Hindlimb muscle (tissue), 1 donor: ENCODE measurements at places on chromosomes 2 and 18.
A peak's percentile ranks its signal among the peaks of the same experiment; 100 is the strongest.

GRCh38 chr2:117902933-117903332 lies 88.4 kb downstream of the DDX18 start:
- no peak for DNase-seq

GRCh38 chr2:157419031-157419575 lies 24.8 kb downstream of the CYTIP start:
- no peak for DNase-seq

GRCh38 chr2:152241948-152242729 lies 66.6 kb upstream of the STAM2 start:
- no peak for DNase-seq

GRCh38 chr2:170436077-170436943 lies 258.4 kb downstream of the MYO3B start:
- DNase-seq, result no peak

DNA sequence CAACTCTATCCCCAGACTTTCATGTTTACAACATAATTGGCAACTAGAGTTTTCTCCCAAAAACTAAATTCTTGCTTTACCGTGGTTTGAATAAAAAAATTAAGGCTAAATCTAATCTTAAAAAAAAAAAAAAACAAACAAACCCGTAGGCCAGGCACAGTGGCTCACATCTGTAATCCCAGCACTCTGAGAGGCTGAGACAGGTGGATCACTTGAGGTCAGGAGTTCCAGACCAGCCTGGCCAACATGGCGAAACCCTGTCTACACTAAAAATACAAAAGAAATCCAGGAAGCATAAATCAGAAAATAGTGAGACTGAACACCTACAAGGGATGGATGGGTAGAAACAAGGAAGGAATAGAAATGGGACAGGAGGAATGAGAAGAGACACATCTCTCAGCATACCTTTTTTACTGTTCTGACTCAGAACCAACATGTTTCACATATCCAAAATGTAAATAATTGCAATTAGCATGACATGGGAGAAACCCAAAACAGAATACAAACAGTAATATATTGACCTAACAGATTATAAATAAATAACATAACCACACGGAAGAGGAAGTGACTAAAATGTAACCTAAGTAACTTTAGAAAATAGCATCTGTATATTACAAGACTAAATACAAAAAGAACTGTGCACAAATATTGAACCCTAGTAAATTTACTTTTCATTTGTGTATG lies 17.5 kb downstream of the MGAT4A start:
- DNase-seq, result no peak

- no peak for DNase-seq
These were observed 276.8 kb downstream of the PIK3C3 start for GRCh38 chr18:42231796-42232195.

- DNase-seq, result no peak
These were observed 1.7 kb downstream of the MARS2 start for GRCh38 chr2:197706839-197707207.

DNA sequence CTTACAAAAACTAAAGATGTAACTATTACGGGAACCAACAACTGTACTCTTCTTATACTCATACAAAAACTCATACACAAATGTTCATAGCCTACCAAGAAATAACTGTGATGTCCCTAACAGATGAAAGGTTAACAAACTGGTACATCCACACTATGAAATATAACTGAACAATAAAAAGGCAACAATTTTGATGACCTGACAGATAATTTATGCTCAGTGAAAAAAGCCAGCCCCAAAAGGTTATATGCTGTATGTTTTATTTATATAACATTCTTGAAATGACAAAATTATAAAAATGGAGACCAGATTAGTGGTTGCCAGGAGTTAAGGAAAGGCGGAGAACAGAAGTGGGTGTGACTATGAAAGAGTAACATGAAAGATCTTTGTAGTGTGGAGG lies 31.3 kb downstream of the REV1 start:
- no peak for DNase-seq

GRCh38 chr2:47815764-47816163 lies 32.8 kb downstream of the MSH6 start:
- DNase-seq, result no peak

DNA sequence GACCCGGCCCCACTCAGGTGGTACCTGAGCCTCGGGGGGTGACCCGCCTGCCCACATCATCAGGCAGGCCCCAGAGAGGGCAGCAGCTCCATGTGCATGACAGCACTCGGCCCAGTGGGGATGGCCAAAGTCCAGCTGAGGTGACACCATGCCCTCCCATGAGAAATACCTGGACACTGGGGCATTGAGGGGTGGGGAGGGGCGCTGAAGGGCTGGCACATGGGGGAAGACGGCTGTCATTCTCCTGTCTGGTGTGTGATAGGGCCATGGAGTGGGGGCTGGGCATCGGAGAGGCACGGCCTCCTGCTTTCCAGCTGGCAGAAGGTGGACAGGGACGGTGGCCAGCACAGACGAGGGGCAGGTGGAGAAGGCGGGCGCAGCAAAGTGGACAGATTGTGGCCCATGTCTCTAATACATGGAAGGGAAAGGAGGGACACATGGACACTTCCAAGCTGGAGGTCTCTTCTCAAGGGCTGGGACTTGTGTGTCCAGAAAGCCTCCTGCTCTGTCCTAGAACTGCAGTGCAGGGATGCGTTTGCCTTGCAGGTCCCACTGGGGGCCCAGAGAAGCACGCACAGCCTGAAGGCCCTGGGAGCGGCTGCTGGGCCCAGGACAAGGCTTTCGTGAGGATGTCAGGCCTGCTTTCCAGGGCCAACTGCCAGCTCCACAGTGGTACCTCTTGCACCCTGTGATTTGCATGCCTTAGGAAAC lies 302.2 kb downstream of the NDUFA10 start:
- no peak for DNase-seq

- DNase-seq, result no peak
These were observed 85.4 kb downstream of the DPP4 start for GRCh38 chr2:161988589-161988988.

DNA sequence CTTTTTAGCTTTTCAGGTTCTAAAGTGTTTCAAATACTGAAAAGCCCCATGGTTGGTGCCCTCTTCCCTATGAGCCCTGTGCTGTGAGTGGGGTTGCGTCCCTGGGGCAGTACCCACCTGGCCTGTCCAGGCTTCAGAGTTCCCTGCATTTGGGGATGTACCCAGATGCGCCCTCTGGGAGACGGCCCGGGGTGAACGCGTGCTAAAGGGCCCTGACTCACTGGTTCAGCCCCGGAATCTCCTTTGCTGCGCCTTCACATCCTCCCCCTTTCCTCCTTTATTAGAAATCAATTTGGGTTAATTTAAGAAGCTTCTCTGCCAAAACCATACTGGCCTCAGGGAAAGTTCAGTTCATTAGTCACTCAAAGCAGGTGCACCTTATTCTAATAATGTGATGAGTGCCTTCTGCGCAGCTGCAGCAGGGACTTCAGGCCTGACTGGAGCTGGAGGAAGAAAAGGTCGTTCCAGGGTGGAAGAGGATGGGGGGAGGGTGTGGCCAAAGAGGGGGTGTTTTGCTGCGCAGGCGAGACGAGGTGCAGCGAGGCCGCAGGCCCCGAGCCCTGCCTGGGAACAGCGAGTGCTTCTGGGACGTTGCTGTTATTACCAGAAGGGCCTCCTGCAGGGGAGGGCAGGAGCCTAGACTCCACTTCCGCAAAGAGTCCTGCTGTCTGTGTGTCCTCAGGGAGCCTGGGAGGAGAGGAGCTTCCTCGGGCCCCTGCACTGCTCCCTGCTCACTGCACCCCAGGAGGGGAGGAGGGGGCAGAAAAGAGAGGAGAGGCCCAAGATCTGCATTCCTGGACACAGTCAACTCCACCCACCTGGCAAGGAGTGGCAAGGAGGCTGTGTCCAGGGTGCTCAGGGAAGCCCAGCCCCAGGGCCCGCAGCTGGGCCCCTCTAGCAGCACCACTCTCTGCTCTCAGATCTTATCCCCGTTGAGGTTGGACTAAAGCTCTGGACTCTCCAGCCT lies 223.2 kb upstream of the PXDN start:
- no peak for DNase-seq

DNA sequence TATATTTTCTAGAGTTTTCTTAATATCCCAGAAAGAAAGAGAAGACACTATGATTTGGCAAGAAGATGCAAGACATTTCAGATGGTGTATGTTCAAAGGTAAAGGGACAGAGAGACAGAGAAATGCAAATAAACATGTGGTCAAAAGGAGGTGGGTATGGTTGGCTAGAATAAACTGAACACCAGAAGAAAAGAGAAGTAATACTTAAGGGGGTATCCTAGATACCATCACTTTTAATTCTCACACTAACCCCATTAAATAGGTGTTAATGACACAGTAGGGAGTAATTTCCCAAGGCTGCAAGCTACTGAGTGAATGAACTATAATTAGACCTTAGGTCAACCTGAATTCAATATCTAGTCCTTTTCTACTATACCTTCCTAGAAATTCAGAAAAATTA lies 111.2 kb upstream of the CD226 start:
- DNase-seq, result no peak

DNA sequence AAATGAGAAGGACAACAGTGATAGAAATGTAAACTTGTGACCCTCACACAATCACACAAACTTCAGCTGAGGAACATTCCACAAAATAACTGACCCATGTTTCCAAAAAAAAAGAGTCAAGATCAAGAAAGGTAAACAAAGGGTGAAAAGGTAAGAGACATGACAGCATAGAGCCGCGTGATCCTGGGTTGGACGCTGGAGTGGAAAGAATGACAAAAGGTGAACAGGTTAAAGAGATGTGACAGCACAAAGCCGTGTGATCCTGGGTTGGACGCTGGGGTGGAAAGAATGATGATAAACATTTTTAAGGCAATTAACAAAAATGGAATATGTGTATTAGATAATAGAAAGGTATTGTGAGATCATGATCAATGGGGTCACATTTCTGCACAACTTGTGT lies 110.3 kb downstream of the SNTG2 start:
- DNase-seq, result no peak

DNA sequence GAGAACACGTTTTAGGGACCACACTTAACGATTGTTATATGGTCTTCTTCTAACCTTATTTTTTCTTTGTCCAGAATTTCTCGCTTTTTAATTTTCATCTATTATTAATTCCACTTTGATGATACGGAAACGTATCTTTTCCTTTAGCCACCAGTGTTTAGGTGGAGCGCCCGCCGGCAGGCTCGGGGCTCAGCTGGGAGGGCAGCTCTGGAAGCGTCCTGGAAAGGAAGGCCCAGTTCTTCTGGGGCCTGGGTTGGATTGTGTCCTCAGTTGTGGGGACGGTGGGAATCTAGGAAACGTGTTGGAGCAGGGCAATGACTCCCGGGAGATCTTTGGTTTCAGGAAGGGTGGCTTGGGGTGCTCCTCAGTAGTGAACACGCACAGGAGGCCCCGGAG lies 19.4 kb upstream of the SOX11 start:
- DNase-seq, result no peak

- no peak for DNase-seq
These were observed 1370.1 kb upstream of the CRIM1 start for GRCh38 chr2:34985474-34985873.

- DNase-seq, result no peak
These were observed 22.3 kb downstream of the EML4 start for GRCh38 chr2:42191285-42192009.

GRCh38 chr18:79413901-79414300 lies 18.2 kb downstream of the NFATC1 start:
- no peak for DNase-seq

GRCh38 chr2:178482437-178482836 lies 2.2 kb downstream of the PLEKHA3 start:
- DNase-seq, result no peak

- DNase-seq, result no peak
These were observed 15.5 kb downstream of the GEMIN6 start for GRCh38 chr2:38793511-38793910.

GRCh38 chr18:62033207-62033606 lies 140.4 kb upstream of the RNF152 start:
- DNase-seq, result no peak

DNA sequence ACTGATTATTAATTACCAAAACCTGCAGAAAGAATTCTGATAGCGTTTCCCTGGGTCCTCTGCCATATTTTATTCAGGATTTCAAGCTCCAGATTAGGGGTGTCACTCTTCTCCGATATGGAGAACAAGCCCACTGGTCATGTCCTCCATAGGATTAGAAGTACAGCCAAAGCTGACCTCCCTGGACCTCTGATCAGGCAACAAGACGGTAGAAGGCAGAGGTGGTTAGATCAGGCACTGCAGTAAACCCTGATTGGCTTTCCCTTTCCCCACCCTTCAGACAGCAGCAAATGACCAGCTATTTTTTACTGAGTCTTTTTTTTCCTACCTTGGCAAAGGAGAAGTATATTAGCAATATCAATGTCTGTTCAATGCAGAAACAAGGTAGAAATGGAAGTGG lies 37.7 kb downstream of the SPC25 start:
- DNase-seq, result no peak

- DNase-seq, result peak; percentile 52
These were observed 20.1 kb upstream of the ID2 start for GRCh38 chr2:8661736-8662135.

DNA sequence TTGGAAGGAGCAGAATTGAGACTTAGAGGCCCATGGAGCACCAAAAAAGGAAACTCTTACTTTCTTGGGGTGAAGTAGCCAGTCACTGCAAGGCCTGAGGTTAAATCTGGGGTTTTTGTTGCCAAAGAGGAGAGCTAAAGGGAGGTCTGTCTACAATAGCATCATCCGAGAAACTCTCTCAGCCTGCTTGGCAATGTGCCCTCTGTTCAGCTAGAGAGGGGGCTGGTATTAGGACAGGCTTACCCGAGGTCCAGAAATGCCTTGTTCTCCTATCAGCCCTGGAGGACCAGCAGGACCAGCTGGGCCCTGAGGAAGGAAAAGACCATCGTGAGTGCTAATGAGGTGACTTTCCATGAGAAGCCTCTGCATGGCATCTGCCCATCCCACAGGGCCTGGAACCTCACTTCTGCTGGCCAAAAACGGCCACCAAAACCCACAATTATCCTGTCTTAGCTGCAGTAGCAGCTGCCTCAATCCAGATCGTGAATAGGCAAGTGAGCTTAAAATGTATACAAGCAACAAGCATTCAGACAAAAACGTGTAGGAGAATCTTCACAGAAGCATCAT lies 61.6 kb downstream of the COL6A3 start:
- DNase-seq, result no peak

GRCh38 chr2:28450901-28451565 lies 44.8 kb upstream of the PLB1 start:
- DNase-seq, result no peak

GRCh38 chr2:180048251-180048650 lies 41.2 kb upstream of the CWC22 start:
- DNase-seq, result no peak

DNA sequence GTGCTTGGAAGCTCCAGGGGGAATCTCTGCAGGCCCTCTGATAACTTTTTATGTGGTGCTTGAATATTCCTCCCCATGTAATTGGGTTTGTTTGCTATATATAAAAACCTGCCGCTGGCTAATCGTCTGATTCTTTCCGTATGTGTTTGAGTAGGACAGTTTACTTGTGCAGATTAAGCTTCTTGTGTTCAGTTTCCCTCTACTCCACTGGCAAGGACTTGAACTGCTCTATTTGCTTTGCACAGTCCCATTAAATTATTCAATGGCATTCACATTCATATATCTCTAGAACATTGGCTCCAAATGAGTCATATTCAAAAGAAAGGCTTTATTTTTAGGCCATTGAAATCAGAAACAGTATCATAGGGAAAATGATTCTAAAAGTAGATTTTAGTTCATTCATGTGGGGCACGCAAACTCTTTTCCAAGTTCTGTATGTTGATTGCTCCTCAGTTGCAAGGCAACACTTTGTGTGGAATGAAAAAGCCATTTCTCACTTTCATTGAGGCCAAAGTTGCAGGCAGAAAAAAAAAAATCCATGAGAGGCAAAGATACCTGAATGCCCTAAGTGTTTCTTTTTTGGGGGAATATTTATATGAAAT lies 1682.3 kb upstream of the PIK3C3 start:
- no peak for DNase-seq
